Liver (tissue), 10 donors: ENCODE measurements at places on chromosomes 3 and 15. TPM values are rescaled to one million over a fixed set of nuclear protein-coding genes. Genes with fewer than 3 reads are reported as not detected.

GRCh38 chr3:156602424-156602823 is 47.5 kb upstream of the SSR3 start:
- no peak for DNase-seq
- no peaks in the 10 kb centered on the region for H3K27me3 ChIP-seq
- no peak overlapping the region for H3K27ac ChIP-seq
- no peaks in the 10 kb centered on the region for H3K36me3 ChIP-seq
- no peak overlapping the region for H3K4me3 ChIP-seq

DNA sequence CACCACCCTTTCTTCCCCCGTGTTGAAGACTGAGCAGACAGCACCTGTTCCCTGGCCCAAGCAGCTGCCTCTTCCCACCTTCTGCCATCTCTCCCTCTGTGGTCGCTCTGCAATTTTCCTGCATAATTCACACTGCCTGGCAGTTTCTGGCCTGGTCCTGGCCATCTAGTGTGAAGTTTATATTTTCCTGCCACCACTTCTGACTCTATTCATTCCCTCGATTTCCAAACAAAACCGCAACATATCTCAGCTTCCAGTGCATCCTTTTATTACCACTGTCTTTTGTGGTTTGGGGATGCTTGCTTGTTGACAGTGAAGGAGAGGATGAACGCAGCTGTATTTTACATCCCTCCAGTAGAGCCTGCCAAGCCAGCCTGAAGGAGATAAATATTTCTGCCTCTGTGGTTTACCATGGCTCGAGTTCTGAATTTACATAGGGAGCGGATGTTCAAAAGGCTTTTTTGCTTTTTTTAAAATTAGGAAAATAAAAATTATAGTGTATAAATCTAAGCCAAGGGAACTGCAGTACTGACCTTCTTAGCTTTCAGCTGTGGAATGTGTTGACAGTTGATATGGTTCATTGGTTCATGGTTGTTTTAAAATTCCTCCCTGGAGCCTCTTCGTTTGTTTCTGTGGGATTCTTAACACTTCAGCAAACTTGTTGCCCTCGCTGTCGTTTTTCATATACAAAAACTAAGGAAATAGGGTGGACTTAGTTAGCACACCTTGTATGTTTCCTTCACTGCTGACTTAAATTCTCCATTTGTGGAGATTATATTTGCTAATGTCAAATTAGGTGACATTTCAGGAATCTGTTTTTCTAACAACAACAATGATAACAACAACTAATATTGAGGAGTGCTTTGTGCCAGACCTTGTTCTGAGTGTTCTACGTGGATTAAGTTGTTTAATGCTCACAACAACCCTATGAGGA is 250.5 kb downstream of the ADAMTSL3 start:
- H3K4me1 ChIP-seq, result no peaks in the 10 kb centered on the region
- no peak overlapping the region for H3K4me3 ChIP-seq

SI gene
- polyA plus RNA-seq, result not detected

- H3K4me1 ChIP-seq, result no peaks in the 10 kb centered on the region
- H3K27ac ChIP-seq, result no peak overlapping the region
- no peak for DNase-seq
- H3K36me3 ChIP-seq, result no peaks in the 10 kb centered on the region
Observed at GRCh38 chr3:187567021-187567420, 103.2 kb downstream of the SST start.

DNA sequence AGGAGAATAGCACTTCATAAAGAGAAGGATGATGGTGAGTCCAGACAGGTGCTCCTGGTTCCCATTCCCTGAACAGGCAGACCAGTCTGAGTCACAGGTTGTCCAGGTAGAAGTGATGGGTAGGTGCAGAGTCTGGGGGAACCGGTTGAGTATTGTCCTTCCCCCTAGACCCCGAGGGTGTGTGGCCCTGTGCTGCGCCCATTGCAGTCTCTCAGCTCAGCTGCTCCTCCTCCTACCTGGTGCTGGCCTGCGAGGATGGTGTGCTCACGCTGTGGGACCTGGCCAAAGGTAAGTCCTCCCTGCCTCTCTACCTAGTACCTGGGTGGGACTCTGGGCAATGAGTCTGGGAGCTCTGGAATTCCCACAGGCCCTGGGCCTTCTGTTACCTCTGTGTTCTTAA is 19.8 kb downstream of the MESP1 start:
- no peaks in the 10 kb centered on the region for H3K4me1 ChIP-seq
- no peaks in the 10 kb centered on the region for H3K27me3 ChIP-seq
- DNase-seq, result no peak
- no peaks in the 10 kb centered on the region for H3K36me3 ChIP-seq
- no peak overlapping the region for H3K27ac ChIP-seq
